Activated naive CD4-positive, alpha-beta T cell treated with anti-CD3 and anti-CD28 coated beads, Interleukin-2, amount 10 ng/mL, durations not matched to agents 5 hours and 36 hours (primary cell): ENCODE measurements at places on chromosomes 7 and 10. TPM values are rescaled to one million over a fixed set of nuclear protein-coding genes. Genes with fewer than 3 reads are reported as not detected.

The LIPJ gene
- total RNA-seq: not detected

The C7orf57 gene
- total RNA-seq: not detected

The CHST12 gene
- 22.6 TPM for total RNA-seq

The CALD1 gene
- total RNA-seq: 0.10 TPM

The KLLN gene
- 0.71 TPM for total RNA-seq

The LRWD1 gene
- 15.8 TPM for total RNA-seq

The SEMA4G gene
- total RNA-seq: 2.4 TPM

The TSPAN12 gene
- not detected for total RNA-seq
